ENCODE measurements at places on chromosomes 4 and X.

DNA sequence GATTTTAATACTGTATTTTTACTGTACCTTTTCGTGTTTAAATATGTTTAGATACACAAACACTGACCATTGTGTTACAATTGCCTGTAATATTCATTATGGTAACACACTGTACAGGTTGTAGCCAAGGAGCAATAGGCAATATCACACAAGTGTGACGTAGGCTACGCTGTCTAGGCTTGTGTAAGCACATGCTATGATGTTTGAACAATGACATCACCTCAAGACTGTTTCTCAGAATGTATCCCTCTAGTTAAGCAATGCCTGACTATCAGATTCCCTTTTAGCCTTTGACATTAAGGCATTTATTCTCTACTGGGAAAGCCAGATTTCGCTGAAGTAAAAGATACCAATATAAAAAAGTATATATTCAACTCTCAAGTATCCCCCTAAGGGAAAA lies 66.2 kb downstream of the VCX3A start:
- DNase-seq, result no peak

GRCh38 chr4:59945277-59945676 lies 1254.8 kb upstream of the ADGRL3 start:
- no peak for DNase-seq

- DNase-seq, result no peak
Observed at GRCh38 chrX:47863187-47863586, 26.5 kb downstream of the ZNF81 start.

GRCh38 chr4:79996851-79997250 lies 76.2 kb downstream of the ANTXR2 start:
- DNase-seq, result no peak

- no peak for DNase-seq
Observed at GRCh38 chr4:67201334-67201733, 344.0 kb downstream of the CENPC start.

GRCh38 chrX:133434197-133434820 lies 19.0 kb upstream of the GPC4 start:
- no peak for DNase-seq

GRCh38 chr4:77905651-77906263 lies 43.1 kb downstream of the MRPL1 start:
- no peak for DNase-seq

GRCh38 chrX:21948897-21949578 lies 8.5 kb downstream of the SMS start:
- DNase-seq, result no peak

DNA sequence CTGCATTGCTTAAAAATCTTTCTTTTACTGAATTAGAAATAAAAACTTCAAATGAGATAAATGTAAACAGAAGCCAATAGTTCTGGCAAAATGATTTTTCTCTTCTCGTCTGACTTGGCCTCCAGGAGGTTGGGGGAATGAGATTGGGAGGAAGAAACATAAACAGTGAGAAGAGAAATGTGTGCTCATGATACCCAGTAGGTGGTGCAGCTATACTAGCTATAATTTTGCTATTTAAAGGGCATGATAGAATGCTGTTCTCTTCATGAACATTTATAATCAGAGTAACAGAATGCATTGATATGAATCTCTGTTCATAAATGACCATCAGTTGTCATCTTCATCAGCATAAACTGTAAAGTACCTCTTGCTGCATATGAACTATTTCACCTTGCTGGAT lies 85.5 kb downstream of the TACR3 start:
- no peak for DNase-seq

- no peak for DNase-seq
Observed at GRCh38 chr4:113540859-113541258, 220.7 kb downstream of the CAMK2D start.

GRCh38 chrX:94401426-94401825 lies 727.4 kb downstream of the FAM133A start:
- no peak for DNase-seq

DNA sequence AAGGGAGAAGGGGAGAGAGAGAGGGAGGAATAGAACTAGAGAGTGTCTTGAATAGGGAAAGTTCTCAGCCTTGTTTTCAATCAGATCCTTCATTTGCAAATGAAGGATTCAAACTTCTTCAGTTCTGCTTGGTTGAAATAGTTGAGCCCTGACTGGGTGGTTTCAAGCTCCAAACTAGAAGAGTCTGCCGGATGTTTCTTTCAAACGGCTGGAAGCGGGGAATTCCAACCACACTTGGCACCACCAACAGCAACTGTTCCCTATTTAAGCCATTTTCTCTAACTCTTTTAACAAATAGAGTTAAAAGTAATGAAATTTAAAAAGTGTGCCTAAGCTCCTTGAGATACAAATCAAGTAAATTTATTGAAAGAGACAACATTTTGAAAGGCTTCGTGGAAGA lies 67.5 kb upstream of the DDX60 start:
- no peak for DNase-seq

- no peak for DNase-seq
Observed at GRCh38 chr4:12897954-12898353, 586.2 kb downstream of the RAB28 start.

- DNase-seq, result no peak
Observed at GRCh38 chrX:83997781-83998180, 136.8 kb downstream of the CYLC1 start.

DNA sequence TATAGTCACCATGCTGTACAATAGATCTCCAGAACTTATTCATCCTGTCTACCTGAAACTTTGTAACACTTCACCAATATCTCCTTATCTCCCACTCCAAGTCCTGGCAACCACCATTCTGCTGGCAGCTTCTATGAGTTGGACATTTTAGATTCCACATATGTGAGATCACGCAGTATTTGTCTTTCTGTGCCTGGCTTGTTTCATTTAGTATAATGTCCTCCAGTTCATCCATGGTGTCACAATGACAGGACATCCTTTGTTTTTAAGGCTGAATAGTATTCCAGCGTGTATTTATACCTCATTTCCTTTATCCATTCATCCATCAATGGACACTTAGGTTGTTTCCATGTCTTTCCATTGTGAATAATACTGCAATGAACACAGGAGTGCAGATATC lies 198.7 kb downstream of the QDPR start:
- DNase-seq, result no peak

DNA sequence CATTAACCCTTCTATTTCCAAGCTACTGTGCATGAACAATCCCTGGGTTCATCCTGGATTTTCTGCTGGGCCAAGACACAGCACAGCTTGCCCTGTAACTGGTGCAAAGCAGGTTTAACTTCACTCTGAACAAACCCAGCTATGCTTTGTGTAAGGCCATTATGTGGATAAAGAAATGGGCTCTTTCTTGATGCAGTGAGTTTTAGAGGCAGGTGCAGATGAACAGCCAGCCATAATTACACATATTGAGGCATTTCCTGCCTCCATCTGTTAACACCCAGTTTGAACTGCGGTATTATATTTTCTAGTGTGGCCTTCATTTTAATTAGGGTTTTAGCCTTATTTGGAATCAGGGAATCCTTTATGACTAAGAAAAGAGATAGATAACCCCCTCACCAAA lies 68.7 kb upstream of the ARX start:
- DNase-seq, result no peak

DNA sequence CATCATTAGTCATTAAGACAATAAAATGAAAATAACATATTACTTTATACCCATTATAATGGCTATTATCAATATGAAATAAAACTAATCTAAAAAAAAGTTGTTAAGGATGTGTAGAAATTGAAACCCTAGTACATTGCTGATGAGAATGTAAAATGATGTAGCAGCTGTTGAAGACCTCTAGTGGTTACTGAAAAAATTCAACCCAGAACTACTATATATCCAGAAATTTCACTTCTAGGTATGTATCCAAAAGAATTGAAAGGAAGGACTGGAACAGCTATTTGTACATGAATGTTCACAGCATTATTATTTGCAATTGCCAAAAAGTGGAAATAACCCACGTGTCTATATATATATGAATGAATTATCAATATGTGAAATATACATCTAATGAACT lies 180.3 kb upstream of the KLHL4 start:
- DNase-seq, result no peak

DNA sequence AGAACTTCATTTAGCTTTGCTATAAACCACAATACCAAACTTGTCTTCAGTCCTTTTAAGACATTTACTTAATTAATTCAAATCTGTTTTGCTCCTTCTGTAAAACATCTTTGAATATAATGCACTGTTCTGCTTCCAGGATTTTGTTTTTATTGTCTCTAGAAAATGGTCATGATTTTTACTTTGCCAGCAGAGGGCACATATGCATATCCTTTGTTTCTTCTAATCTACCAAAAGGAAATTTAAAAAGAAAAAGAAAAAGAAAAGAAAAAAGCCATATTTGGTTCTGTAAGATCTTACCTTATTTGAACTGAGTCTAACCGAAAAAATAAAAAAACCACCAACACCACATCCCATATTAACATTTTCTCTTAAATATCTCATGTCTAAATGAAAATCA lies 101.9 kb upstream of the CCSER1 start:
- no peak for DNase-seq

Measured in activated CD4-positive, CD25-positive, alpha-beta regulatory T cell treated with anti-CD3 and anti-CD28 coated beads, Interleukin-2, amount 50 U/mL, for 16 hours (primary cell).